Midbrain (tissue), 1 donor: ENCODE measurements at places on chromosomes 2 and 18.
A peak's percentile ranks its signal among the peaks of the same experiment; 100 is the strongest.

- DNase-seq: no peak
These were observed 94.7 kb downstream of the ANKRD44 start for GRCh38 chr2:197215748-197216360.

DNA sequence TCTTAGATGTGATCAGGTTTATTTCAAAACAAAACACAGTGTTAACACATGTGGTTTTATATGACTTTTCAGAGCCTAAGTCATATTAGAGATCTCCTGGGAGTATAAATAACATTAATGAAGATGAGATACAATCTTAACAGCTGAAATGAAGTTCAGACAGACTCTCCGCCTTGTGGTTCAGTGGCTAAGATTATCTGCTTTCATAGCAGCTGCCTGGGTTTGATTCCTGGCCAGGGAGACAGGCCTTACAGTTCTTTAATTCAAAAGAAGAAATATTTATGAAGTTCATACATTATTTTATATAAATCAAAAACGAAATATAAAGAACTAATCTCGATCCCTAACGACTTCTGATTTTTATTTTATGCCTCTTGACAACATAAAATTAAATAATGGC, 35.2 kb upstream of the TTC32 start:
- DNase-seq: no peak

DNA sequence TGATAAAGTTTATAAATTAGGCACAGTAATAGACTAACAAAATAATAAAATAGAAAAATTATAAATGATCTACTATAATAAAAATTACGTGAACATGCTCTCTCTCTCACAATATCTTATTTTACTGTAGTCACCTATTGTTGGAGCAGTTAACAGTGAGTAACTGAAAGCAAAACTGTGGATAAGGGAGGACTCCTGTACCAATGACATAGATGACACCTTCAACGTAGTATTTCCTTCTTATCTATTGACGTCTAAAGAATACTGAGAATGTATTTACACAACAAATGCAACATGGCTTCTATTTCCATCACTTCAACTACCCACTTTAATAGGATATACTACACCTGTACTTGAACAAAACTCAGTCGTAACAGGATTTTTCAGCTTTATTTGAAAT, 31.5 kb downstream of the HNRNPLL start:
- DNase-seq: no peak

- DNase-seq: no peak
These were observed 23.7 kb downstream of the DDX1 start for GRCh38 chr2:15615301-15615920.

DNA sequence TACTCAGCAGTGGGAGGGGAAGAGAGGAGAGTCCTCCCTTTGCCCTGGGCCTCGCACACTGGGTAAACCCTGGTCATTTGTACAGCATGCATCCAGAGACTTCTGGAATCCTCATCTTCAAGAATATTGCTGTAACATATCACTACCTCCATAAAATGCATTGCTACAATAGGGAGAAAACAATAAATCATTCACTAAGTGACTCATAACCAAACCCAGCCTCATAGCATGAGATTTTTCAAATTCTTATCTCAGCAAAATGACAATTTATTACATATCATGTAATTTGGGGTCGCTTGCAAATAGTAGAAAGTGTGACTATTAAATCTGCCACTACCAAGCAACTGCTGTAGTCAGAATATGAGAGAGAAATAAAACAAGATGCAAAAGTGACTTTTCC, 189.4 kb downstream of the ALK start:
- no peak for DNase-seq

- no peak for DNase-seq
These were observed 138.8 kb upstream of the ITGA6 start for GRCh38 chr2:172288603-172289002.

DNA sequence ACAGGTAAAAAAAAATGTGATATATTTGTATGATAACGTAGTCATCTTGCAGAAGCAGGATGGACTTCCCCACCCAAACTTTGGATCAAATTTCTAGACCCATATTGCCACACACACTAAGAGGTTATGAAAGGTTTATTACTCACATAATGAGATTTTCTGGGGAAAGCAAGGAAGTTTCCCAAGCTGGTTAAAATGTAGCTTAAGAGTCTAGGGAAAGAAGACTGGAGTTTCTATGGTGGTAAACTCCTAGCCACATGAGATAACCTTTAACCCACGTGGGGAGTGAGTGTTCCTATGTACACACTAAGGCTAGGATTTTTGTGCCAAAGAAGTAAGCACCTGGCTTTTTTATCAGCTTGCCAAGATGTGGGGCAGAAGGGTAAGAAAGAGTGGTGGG, 335.7 kb upstream of the UBE2E3 start:
- DNase-seq: no peak

GRCh38 chr2:224946895-224947294, 95.4 kb downstream of the DOCK10 start:
- no peak for DNase-seq

- DNase-seq: no peak
These were observed 7.2 kb upstream of the TSN start for GRCh38 chr2:121748202-121748601.

GRCh38 chr2:157497638-157498314, 53.9 kb upstream of the CYTIP start:
- DNase-seq: peak; percentile 21

GRCh38 chr2:109472974-109473373, 140.8 kb downstream of the SEPTIN10 start:
- DNase-seq: no peak

- DNase-seq: no peak
These were observed 9.4 kb downstream of the ABCG8 start for GRCh38 chr2:43848214-43848613.

- DNase-seq: peak; percentile 61
These were observed 11.3 kb downstream of the IL1RN start for GRCh38 chr2:113138428-113139322.

GRCh38 chr2:36536776-36537175, 61.2 kb downstream of the FEZ2 start:
- DNase-seq: no peak

- no peak for DNase-seq
These were observed 14.1 kb downstream of the CTDP1 start for GRCh38 chr18:79693561-79694205.

GRCh38 chr2:49490710-49491109, 336.4 kb upstream of the FSHR start:
- DNase-seq: no peak

- no peak for DNase-seq
These were observed 267.6 kb downstream of the KCNE4 start for GRCh38 chr2:223319601-223320000.

DNA sequence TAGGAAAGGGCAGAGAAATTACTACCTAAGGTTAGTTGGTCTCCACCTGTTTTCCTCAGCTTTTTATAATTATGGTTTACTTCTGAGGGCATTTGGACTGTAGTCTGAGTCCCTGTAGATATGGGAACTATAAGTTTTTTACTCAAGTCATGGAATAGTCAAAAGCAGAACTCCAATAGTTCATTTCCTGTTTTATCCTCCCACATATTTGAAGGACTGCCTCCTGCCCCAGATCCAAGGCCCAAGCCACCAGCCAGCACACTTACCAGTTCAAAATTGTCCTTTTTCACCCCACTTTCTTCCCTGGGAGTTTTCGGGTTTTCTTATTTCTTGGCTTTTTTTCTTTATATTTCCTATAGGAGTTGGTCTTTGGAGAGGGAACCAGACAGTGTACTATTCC, 164.1 kb downstream of the MBD5 start:
- no peak for DNase-seq

- DNase-seq: no peak
These were observed 57.2 kb downstream of the TACR1 start for GRCh38 chr2:75142081-75142480.

GRCh38 chr2:72745679-72746368, 80.0 kb downstream of the EXOC6B start:
- DNase-seq: peak; percentile 76

GRCh38 chr2:228652366-228652765, 470.9 kb upstream of the SPHKAP start:
- no peak for DNase-seq

DNA sequence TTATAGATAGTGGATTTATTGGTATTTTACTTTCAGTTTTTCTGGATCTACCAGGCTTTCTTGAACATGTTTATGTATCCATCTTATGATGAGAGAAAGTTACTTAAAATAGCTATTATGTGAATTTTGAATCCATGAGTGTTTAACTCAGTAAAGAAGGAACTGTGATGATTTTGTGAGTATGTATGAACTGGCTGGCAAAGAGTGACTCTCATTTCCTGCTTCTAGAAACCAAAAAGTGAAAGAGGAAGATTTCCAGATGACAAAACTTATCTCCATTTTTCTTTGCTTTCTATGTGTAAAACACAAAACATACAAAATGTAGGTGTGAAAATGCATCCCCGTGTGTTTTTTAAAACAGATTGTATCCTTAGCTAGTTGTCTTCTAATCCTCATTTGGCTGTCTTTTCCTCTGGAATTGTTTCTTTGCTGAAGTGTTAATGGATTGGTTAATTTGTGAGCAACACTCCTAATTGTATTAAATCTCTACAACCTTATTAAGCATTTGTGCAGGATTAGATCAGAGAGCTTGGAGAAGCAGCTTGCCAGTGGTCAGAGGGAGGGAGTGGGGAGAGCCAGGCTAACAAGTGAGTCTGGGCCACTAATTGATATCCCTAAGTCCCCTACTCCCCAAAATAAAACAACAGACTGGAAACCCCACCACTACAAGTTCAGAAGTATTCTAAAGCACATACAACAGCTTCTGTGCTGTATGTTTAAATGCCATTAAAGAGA, 23.9 kb downstream of the PTPRM start:
- no peak for DNase-seq

- peak; percentile 34 for DNase-seq
These were observed 1.1 kb downstream of the MAP3K20 start for GRCh38 chr2:173076581-173077345.

GRCh38 chr2:121136323-121136722, 148.7 kb downstream of the TFCP2L1 start:
- no peak for DNase-seq

GRCh38 chr2:138779781-138780445, at the start of gene NXPH2:
NXPH2 (minus strand) TSS chr2:138780390; CDS start chr2:138780241, 149 bp downstream.
- DNase-seq: no peak

GRCh38 chr2:166494140-166494624, at the start of gene SCN7A:
SCN7A (minus strand) TSS chr2:166494249; CDS start chr2:166477696, 16,553 bp downstream.
- DNase-seq: no peak

- no peak for DNase-seq
These were observed 149.1 kb downstream of the GREB1L start for GRCh38 chr18:21391074-21391673.

GRCh38 chr18:58862851-58863538, 1.7 kb upstream of the ZNF532 start:
- DNase-seq: peak; percentile 65
